Testis (tissue), 5 donors: ENCODE measurements at places on chromosomes 3 and 15. TPM values are rescaled to one million over a fixed set of nuclear protein-coding genes. Genes with fewer than 3 reads are reported as not detected.
A peak's percentile ranks its signal among the peaks of the same experiment; 100 is the strongest.

DNA sequence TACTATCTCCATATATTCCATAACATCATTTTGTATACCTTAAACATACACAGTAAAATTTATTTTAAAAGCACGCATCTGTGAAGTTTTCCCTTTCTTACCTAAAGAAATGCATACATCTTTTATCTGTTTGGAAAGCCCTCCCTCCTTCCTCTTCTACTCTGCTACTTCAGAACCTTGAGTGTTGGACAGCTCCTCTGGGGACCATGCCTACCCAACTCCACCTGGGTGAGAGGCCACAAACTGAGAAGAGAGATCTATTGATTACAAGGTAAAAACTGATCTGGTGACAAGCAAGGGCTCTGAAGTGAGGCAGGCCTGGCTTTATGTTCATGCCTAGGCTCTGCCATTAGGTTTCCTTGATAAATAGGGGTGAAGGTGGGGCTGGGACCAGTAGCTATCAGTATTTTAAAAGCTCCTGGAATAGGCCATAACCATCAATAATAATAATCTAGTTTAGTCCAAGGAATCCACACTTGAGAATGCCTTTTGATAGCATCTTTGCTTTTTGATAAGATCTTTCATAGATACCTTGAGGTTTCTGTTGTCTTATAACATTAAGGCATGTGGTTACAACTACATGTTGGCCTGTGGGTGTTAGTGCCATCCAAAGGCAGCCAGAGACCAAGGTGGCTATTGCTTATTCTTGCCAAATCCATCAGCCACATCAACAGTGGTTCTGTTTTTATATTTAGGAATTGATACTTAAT lies 148.8 kb downstream of the KCNMB2 start:
- no peaks in the 10 kb centered on the region for H3K36me3 ChIP-seq
- H3K27me3 ChIP-seq: no peaks in the 10 kb centered on the region
- H3K4me1 ChIP-seq: no peaks in the 10 kb centered on the region

DNA sequence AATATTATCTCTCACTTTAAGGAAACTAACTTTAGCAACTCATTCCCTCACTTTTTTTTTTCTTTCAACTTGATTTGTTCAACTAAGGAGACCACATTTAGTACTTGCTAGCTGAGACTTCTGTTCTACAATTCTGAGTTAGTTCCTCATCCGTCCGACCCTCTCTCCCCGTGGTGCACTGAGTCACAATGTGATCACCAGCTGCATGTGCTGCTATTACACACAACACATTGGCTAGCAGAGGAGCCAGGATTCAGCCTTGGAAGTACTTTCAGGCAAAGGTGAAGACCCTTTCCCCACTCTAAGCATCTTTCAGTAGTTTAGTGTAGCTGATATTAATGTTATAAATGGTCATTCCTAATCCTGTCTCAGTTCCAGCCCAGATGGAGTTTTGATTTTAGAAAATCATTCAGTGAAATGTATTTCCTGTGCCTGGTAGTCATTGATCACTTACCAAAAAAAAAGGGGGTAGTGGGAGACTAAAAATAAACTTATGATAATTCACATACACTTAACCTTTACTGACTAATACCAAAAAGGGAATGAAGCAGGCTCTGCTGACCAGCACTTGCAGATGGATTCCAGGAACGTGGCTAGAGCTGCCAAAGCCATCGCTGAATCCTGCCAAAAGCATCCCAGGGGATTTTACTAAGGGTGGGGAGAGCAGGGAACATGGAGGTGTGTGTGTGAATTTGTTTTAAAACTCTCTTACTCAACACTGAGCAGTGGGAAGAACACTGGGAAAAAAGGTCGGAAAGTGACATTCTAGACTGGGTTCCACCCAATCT lies 424.8 kb downstream of the LPP start:
- no peak overlapping the region for H3K4me3 ChIP-seq
- H3K36me3 ChIP-seq: no peaks in the 10 kb centered on the region
- no peaks in the 10 kb centered on the region for H3K27me3 ChIP-seq
- DNase-seq: peak; percentile 67
- peak overlapping the region; percentile 53 for H3K27ac ChIP-seq

DNA sequence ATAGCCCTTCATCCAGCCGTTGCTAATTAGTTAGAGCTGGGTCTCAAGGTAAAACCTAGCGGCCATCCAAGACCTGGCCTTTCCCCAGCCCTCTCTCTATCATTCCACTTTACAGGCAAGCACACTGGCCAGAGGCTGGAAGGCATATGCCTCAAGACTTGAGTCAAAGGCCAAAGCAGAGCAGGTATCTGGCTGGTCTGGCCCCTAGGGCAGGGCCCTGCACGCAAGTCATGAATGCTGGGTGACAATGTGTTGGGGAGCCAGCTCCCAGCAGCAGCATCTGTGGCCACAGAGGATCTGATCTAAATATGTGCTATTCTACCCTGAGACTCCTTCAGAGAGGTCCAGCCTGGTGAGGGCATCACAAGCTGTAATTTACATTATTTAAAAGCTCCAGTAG lies 113.6 kb downstream of the LRTM1 start:
- H3K4me1 ChIP-seq: no peaks in the 10 kb centered on the region
- H3K27me3 ChIP-seq: no peaks in the 10 kb centered on the region
- no peaks in the 10 kb centered on the region for H3K36me3 ChIP-seq
- no peak overlapping the region for H3K4me3 ChIP-seq
- DNase-seq: no peak

GRCh38 chr3:189304465-189305351 lies 132.9 kb downstream of the TPRG1 start:
- H3K27ac ChIP-seq: no peak overlapping the region
- H3K4me3 ChIP-seq: no peak overlapping the region
- no peak for DNase-seq
- peaks cover 3% of the 10 kb centered on the region for H3K36me3 ChIP-seq
- H3K4me1 ChIP-seq: no peaks in the 10 kb centered on the region

- no peak for DNase-seq
- H3K4me1 ChIP-seq: peaks cover 25% of the 10 kb centered on the region
- no peaks in the 10 kb centered on the region for H3K27me3 ChIP-seq
- no peak overlapping the region for H3K27ac ChIP-seq
These were observed 73.2 kb downstream of the TBC1D2B start for GRCh38 chr15:78004222-78004727.

DNA sequence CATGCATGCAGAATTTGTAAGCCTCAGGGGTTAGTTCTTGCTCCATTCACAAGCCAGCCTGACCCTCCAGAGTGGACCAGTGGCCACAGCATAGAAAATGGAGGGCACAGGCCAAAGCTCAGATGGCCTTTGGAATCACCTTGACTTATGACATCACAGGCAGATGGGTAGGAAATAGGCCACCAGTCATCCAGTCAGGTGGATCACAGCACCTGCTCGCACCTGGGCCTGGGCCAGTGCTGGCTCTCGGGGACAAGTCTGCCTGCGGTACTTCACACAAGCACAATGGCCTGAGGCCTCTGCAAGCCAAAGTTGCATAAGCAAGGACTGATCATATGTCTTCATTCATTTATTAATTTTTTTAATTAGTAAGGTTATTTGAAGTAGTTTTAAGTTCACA lies 39.3 kb downstream of the PPCDC start:
- H3K27me3 ChIP-seq: no peaks in the 10 kb centered on the region
- H3K4me1 ChIP-seq: peaks cover 62% of the 10 kb centered on the region
- H3K4me3 ChIP-seq: no peak overlapping the region

DNA sequence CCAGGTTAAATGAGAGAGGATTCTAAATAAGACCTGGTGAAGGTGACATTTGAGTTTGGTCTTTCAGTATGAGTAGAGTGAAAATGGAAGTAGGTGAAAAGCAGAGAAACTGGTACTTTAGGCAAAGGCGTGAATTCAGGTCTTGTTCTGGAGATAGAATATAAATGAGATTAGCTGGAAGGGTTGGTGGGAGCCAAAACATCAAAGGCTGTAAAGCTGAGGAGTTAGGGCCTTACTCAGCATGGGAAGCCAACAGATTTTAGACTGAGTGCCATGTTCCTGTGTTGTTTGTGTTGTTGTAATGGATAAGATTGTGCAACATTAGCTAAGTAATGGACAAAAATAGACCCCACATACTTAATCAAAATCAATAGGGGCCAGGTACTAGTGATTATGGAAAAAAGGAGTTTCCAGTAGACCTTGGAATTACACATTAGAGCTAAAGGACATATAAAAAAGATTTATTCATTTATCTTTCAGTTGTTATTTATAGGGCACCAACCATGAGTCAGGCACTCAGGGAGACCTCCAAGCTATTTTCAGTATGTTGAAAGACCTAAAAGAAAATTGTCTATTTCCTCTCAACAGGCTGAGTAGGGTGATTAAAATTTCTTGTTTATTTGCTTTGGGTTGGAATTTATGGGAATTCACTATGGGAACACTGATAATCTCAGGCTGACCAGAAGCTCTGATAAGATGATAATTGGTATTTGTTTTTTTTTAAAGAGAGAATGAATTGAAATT lies 20.8 kb downstream of the ARL14 start:
- H3K4me3 ChIP-seq: no peak overlapping the region
- no peaks in the 10 kb centered on the region for H3K27me3 ChIP-seq
- H3K27ac ChIP-seq: no peak overlapping the region
- no peak for DNase-seq
- no peaks in the 10 kb centered on the region for H3K4me1 ChIP-seq

DNA sequence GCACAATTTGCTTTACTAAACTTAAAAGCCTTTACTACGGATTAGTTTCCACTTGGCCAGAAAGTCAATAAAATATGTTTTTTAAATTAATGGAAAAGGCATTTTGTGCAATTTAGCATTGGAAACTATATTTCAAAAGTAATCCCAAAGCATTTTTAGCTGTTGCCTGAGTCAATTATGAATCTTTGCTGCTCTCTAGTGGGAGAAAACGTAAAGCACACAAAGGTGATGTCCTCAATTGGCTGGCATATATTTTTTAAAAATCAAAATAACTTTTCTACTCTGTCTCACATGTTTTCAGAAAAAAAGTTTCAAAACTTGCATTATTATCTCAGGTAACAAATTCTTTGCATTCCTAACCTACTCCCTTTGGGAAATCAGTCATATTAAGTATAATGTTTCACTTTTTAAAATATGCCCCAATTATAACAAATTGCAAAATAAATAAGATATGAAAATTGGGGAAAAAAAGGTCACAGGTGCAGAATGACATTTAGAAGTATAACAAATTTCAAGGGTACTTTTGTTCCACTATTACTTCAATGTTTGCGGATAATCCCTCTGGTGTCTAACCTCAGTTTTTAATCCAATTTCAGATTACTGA lies 47.2 kb upstream of the TEX55 start:
- no peaks in the 10 kb centered on the region for H3K27me3 ChIP-seq
- no peaks in the 10 kb centered on the region for H3K4me1 ChIP-seq
- no peak overlapping the region for H3K4me3 ChIP-seq
- H3K27ac ChIP-seq: no peak overlapping the region
- DNase-seq: no peak

- no peaks in the 10 kb centered on the region for H3K27me3 ChIP-seq
- H3K4me1 ChIP-seq: peaks cover 34% of the 10 kb centered on the region
- DNase-seq: no peak
- no peak overlapping the region for H3K4me3 ChIP-seq
These were observed 22.9 kb downstream of the MRAS start for GRCh38 chr3:138371070-138371965.

DNA sequence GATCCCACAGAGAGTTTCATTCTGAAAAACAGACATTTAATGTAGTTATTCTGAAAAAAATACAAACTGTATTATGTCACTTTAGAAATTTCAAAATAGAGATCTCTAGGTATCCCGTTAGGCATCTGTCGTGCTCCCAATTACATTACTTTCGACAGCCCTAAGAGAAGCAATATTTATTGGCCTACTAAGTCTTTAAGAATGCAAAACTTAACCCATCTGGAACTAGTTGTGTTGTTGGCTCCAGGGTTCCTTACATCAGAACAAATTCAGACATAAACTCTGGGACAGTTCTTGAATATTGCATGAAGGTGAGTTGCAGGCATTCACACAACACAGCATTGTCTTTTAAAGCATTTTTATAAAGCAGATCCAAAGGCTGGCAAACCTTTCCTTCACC lies 498.4 kb downstream of the FHIT start:
- no peak overlapping the region for H3K27ac ChIP-seq
- H3K4me1 ChIP-seq: no peaks in the 10 kb centered on the region
- H3K36me3 ChIP-seq: no peaks in the 10 kb centered on the region
- DNase-seq: no peak
- no peaks in the 10 kb centered on the region for H3K27me3 ChIP-seq

DNA sequence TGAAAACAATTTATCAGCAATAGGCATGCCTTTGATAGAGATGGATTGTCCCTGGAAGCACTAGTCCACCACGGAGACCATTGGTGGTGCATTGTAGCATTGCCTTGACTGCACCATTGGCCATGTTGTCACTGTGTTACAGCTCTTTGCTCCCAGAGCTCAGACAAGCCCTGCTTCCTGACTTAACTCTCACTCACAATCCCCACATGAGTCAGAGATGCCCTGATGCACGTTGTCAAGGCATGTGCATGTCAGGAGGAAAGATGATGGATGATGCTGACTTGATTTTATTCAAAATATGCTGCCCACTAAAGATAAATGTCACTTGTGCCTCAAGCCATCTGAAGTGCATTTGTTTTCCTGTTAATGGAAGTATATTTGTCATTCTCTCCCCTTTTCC lies 266.1 kb downstream of the ARRDC4 start:
- H3K4me1 ChIP-seq: no peaks in the 10 kb centered on the region
- no peak overlapping the region for H3K4me3 ChIP-seq
- H3K27me3 ChIP-seq: no peaks in the 10 kb centered on the region
- no peak overlapping the region for H3K27ac ChIP-seq
- DNase-seq: no peak
- no peaks in the 10 kb centered on the region for H3K36me3 ChIP-seq

DNA sequence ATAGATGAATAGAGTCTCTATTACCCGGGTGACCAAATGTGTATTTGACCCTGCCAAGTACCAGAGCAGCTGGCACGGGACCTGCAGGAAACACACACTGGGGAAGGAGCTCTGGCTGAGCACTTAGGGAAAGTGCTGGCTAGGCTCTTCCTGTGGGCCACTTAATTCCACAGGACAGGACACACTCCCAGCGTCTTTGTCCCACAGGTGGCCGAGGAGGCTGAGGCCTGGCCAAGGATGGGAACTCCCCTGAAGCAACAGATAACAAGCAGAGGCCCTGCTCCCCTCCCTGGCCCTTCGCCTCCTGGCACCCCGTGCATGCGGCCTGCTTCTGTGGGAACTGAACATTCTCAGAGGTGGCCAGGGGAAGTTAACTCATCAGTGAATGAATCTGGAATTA lies 180.8 kb downstream of the ATP10A start:
- peaks cover 29% of the 10 kb centered on the region for H3K4me1 ChIP-seq
- peak; percentile 63 for DNase-seq
- H3K4me3 ChIP-seq: no peak overlapping the region
- no peaks in the 10 kb centered on the region for H3K36me3 ChIP-seq

GRCh38 chr3:177904621-177905020 lies 631.6 kb upstream of the KCNMB2 start:
- DNase-seq: no peak
- no peak overlapping the region for H3K27ac ChIP-seq
- no peaks in the 10 kb centered on the region for H3K27me3 ChIP-seq
- no peak overlapping the region for H3K4me3 ChIP-seq

The ANKRD63 gene
- total RNA-seq: 3.1 TPM

The ITIH3 gene
- 6.3 TPM for total RNA-seq

The TGM5 gene
- 0.43 TPM for total RNA-seq

The CHDH gene
- 28.1 TPM for total RNA-seq
